ENCODE measurements at places on chromosomes 12 and 14. TPM values are rescaled to one million over a fixed set of nuclear protein-coding genes. Genes with fewer than 3 reads are reported as not detected.

DNA sequence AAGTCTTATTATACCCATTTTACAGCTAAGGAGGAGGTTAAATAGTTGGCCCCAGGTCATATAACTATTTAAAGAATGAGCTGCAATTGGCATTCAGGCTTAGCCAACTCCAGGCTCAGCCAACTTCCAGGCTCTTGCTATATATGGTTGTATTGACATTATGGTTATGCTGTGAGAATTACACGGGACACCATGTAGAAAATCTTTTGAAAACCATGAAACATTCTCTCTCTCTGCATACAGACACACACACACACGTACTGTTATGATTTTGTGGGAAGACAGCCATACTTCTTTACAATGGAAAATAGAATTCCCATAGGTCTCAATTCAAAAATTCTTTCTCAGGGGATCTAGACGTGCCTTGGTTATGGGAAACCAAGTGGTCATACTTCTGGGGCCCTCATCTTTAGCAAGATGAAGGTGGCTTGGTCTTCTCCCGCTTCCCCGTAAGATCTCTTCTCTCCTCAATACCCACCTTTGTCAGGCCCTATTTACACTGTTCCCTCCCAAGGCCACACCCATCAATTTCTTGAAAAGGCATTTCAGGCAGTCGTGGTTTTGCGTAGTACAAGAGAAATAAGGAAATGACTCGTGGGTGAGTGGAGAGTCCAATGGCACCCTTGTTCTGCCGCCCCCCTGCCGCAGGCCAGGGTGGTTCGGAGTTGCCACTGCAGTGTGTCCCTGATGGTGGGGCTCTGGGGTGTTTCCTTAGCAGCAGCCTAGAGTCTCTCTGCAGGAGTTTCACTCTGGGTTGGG lies 10.0 kb upstream of the GPRC5A start:
- DNase-seq = no peak

DNA sequence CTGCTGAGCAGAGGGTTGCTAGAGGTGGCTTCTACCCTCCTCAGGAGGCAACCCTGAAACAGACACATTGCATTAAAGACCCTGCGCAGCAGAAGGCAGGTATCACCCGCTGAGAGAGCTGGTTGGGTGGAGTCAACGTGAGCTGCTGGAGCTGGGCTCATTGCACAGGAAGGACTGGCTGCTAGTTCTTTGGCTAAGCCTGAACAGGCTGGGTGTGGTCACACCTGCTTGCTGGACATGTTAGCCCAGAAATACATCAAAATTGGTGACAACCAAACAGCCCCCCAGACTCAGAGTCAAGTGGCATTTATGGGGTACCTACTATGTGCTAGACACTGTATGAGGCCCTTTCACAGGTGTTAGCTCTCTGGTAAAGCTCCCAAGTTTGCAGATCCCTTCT lies 33.8 kb upstream of the IRF2BPL start:
- DNase-seq = no peak

GRCh38 chr12:87096082-87096585 lies 839.9 kb upstream of the MGAT4C start:
- no peak for DNase-seq

DNA sequence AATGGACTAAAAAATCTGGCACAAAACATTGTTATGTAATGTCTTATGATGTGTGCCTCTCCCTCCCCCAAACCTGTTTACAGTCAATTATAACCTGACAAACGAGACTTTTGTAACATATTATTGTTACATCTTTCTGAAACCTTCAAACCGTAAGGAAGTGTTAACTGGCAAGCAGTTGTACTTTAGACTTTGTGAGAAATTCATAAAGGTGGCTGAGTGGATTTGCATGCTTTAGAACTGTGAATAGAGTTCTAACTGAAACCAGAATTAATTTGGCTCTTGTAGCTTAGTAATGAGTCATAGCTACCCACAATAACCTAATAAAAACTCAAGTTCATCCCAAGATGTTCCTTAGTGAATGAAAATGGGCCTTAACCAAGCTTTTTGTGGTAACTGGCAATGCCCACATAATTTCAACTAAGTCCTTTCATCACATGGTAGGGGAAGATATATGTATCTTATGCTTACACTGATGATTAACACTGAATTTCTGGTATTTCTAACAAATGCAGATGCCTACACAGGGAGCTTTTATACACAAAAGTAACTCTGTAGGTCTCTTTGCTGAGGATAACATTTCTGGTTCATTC lies 29.7 kb downstream of the RAD9B start:
- no peak for DNase-seq

Gene LTBR
- 219 TPM for total RNA-seq

Gene ZNF10
- 3.3 TPM for total RNA-seq

Gene LMNTD1
- total RNA-seq = 0.08 TPM

Gene DENND5B
- 7.9 TPM for total RNA-seq

Gene COL2A1
- 1.7 TPM for total RNA-seq
